GM13977 (cell line): ENCODE measurements at places on chromosomes 7 and 10.

- DNase-seq: no peak
These were observed 206.7 kb upstream of the PLXNA4 start for GRCh38 chr7:132782777-132783640.

- no peak for DNase-seq
These were observed 192.1 kb upstream of the MGMT start for GRCh38 chr10:129274748-129275474.

DNA sequence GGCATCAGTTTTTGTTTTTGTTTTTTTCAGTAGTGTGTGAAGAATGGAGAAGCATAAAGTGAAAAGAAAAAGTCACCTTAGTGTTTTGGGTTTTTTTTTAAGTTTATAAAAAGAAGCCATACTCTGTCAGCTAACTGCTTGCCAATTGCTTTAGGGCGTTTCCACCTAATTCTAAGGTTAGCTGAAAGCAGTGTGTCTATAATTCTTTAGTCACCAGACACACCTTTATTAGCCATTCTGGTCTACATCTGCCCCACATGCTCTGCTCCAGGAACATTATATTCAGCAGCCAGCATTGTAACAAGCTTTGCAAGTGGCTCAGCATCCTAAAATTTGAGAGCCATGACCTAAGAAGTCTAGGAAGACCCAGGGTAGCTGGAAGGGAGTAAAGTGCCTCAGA is 14.1 kb upstream of the SLC16A12 start:
- DNase-seq: no peak

GRCh38 chr7:39810204-39810642 is 139.8 kb upstream of the CDK13 start:
- no peak for DNase-seq

GRCh38 chr7:38506756-38507155 is 124.4 kb downstream of the AMPH start:
- DNase-seq: no peak

DNA sequence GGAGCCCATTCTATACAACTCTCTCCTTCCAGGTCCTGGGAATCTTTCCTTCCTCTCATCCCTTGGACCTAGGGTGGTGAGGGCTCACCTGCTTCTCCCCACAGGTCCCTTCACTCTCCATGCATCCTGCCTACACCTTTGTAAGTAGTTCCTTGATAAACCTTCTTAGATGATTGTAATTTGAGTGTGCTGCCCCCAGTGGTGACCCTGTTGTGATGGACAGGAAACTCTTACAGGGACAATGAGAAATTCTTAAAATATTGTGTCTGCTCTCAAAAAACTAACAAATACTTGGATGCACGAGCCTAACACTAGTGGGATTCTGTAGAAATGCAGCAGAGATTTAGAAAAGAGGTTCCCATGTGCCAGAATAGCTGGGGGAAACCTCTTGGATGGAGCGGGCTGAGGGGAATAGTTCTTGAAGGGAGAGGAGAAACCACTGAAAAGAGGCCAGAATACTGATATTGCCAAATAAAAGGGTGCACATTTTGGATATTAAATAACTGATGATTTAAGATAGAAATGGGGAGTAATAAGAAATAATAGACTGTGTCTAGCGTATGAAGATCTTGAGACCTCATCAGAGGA is 6.7 kb upstream of the PAXIP1 start:
- peak; percentile 22 for DNase-seq

DNA sequence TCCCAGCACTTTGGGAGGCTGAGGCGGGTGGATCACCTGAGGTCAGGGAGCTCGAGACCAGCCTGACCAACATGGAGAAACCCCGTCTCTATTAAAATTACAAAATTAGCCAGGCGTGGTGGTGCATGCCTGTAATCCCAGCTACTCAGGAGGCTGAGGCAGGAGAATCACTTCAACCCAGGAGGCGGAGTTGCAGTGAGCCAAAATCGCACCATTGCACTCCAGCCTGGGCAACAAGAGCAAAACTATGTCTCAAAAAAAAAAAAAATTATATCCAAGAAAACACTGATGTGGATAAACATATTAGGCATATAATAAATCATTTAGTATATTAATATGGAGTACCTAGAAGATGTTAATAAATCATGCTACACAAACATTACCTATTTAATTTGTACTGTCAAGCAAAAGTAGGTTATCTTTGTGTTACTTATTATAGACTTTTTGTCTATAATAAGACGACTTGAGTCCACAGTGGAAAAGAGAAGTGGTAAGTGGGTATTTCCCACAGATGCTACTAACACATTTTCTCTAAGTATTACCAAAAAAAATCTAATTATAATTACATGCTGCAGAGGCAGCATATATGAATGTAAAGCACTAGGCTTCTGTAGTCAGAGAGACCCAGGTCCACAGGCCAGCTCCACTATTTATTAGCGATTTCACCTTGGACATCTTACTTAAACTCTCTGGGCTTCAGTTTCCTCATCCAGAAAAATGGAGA is 34.5 kb downstream of the DNMBP start:
- peak; percentile 22 for DNase-seq

- no peak for DNase-seq
These were observed 8.4 kb upstream of the INMT start for GRCh38 chr7:30743371-30744074.

GRCh38 chr10:15585303-15585715 is 134.4 kb downstream of the ITGA8 start:
- DNase-seq: peak; percentile 36
